Activated naive CD8-positive, alpha-beta T cell treated with anti-CD3 and anti-CD28 coated beads, Interleukin-2, amount 10 ng/mL, durations not matched to agents 7 days and 5 days (primary cell): ENCODE measurements at places on chromosomes 16 and 17. TPM values are rescaled to one million over a fixed set of nuclear protein-coding genes. Genes with fewer than 3 reads are reported as not detected.

- no peak for DNase-seq
Observed at GRCh38 chr16:49635009-49635350, 220.9 kb downstream of the ZNF423 start.

Gene GSDMA
- 0.26 TPM for total RNA-seq

Gene PABPN1L
- total RNA-seq = not detected

GRCh38 chr16:63575041-63575440 is 1538.8 kb upstream of the CDH8 start:
- no peak for DNase-seq

GRCh38 chr16:12794486-12795387 is 8.9 kb downstream of the CPPED1 start:
- no peak for DNase-seq

Gene KRT25
- not detected for total RNA-seq

Gene C16orf89
- total RNA-seq = not detected
